ENCODE measurements at places on chromosomes 5 and 9. TPM values are rescaled to one million over a fixed set of nuclear protein-coding genes. Genes with fewer than 3 reads are reported as not detected.

C9orf153 gene
- total RNA-seq = 0.38 TPM

DMRT3 gene
- not detected for total RNA-seq

MTREX gene
- total RNA-seq = 62.5 TPM

KLHL3 gene
- 26.3 TPM for total RNA-seq

NIPAL4 gene
- not detected for total RNA-seq

PCDHA7 gene
- not detected for total RNA-seq

ANGPTL2 gene
- total RNA-seq = 35.7 TPM

DNA sequence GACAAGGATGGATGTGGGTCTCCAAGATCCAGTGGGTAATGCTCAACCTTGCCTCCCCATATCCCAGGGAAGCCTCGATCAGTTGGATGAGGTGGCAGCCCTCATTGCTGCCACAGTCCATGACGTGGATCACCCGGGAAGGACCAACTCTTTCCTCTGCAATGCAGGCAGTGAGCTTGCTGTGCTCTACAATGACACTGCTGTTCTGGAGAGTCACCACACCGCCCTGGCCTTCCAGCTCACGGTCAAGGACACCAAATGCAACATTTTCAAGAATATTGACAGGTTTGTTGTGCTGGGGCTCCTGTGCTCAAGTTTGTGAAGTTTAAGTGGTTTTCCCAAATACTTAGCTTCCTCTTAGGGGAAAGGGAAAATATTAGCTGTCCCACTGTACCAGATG is 74.0 kb downstream of the WDR41 start:
- no peak for DNase-seq

GRCh38 chr5:76692274-76692540 is 23.7 kb upstream of the F2R start:
- DNase-seq = no peak

DNA sequence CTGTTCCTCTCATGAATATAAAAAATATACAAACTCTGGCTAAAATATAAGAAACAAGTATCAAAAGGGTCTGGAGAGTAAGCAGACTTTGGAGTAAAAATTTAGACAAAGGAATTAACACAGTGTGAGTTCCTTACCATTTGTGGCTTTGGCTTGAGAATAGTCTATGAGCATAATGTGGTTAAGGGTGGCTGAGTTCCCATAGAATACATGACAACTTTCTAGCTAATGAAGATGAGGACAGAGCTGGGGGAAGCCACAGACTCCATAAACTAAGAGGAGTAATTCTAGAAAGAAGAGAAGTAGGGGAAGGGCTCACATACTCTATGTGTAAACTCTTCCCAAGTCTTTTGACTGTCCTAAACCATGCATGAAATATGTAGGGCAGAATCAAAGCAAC is 79.4 kb downstream of the CAAP1 start:
- no peak for DNase-seq

DNA sequence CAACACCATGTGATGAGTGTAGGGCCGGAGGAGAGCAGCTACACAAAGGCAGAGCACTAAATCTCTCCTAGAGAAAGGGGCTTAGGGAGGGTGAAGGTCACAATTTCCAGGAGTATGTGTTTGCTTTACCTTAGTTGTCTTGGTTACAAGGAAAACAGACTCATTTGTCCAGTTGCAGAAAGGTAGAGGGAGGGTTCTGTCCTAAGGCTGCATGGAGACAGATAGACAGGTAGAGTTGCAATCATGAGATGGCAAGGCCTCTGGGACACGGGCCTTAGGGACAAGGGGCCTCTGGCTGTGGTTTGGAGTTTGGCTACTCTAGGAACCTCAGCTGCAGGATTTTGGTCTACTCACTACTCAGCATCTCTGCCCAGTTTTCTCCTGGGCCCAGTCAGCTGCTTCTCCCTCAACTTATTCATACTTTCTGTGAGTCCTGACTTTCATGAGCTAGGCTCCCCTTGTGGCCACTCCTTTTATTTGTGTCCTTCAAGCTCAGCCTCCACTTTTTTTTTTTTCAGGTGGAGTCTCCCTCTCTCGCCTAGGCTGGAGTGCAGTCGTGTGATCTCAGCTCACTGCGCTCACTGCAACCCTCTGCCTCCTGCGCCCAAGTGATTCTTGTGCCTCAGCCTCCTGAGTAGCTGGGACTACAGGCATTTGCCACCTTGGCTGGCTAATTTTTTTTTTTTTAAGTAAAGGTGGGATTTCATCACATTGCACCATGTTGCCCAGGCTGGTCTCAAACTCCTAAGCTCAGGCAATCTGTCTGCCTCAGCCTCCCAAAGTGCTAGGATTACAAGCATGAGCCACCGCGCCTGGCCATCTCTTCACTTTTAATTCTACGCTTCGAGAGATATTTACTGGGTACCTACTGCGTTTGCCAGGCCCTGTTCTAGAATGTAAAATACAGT is 76.6 kb downstream of the PTPDC1 start:
- no peak for DNase-seq

GRCh38 chr5:3837506-3837905 is 241.9 kb downstream of the IRX1 start:
- no peak for DNase-seq

GRCh38 chr5:37847978-37848425 is 8.2 kb upstream of the GDNF start:
- DNase-seq = no peak

DNA sequence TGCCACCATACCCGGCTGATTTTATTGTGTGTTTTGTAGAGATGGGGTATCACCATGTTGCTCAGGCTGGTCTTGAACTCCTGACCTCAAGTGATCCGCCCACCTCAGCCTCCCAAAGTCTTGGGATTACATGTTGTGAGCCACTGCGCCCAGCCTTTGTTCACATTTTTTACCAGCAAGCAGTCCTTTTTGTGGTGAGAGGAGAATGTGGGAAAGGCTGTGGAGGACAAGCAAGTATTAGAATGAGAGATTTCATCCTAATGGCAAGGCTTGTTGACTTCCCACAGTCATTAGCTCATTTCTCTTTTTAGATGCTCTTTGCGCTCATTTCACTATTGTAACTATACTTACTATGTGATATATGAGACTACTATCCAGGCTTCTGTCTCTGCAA is 6.1 kb downstream of the IL31RA start:
- DNase-seq = no peak

DNA sequence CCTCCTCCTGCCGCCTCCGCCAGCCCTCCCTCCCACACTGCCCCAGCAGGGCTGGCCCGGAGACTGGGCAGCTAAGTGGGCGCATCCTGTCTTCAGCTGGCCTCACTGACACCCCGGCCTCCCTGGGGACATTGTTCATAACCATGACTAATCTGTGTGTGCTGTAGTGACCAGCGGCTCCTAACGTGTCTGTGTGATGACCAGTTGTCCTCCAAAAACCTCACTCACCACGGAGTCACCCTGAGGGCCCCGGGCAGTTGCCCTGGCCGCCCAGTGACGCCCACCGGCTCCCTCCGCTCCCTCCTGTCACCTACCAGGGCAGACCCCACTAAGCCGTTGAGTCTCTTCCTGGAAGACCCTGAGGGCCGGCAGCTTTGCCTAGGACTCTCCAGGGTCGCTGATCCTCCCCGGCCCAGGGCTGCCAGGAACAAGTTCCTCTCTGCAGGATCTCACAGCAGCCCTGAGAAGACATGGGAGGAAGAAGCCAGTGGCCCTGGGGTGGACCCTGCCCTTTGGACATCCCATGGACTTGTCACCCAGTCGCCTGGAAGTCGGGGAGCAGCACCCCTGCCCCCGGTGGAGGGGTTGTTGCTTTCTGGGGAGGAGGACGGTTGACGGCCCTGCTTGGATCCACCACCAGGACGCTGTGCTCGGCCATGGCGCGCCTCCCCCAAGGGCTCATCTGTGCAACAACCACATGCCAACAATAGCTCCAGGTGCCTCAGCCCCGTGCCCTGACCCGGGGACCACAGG is 110.2 kb upstream of the LMX1B start:
- DNase-seq = no peak

- no peak for DNase-seq
These were observed 99.7 kb downstream of the PTTG1 start for GRCh38 chr5:160521392-160521663.

DNA sequence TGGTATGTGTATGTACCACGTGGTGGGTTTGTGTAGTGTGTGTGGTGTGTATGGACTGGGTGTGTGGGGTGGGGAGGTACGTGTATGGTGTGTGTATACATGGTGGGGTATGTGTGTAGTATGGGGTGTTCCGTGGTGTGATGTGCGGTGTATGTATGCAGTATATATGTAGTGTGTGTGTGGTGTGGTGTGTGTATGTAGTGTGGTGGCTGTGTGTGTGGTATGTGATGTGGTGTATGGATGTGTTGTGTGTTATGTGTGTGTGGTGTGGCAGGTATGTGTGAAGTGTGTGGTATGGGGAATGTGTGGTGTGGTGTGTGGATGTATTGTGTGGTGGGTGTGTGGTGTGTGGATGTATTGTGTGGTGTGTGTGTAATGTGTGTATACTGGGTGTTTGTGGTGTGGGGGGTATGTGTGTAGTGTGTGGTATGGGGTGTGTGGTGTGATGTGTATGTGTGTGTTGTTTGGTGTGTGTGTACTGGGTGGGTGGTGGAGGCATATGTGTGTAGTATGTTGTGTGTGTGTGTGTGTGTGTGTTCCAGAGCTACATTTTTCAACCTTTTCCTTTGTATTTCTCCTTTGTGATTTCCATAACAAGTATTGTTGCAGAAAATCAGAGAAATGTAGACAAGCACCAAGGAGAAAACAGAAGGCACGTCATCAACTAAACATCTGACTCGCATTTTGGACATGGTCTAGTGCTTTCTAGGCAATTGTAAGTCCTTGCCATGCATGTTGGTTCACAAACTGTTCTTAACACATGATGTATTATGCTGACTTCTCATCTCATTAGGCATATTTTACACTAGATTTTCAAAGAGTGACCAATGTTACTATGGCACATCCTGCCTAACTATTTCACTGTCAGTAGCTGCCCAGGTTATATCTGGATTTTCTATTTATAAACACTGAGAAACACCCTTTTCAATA is 13.2 kb downstream of the SEMA4D start:
- DNase-seq = no peak

DNA sequence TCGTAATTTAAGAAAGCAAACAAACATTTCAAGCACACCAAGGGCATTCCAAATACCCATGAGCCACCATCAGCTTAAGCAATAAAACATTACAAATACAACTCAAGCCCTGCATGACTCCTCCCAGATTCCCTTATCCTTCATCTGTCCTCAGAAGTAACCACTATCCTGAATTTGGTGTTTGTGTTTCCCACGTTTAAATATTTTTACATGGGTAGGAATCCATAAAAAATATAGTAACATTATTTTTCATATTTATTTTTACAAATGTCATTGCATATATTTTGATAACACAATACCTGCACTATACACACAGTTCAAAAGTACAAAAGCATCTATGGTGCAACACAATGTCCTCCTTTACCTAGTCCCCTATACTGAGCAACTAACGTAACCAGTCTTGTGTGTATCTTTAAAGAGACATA is 6.4 kb downstream of the PRKAA1 start:
- DNase-seq = no peak
